OCI-M1 (cell line): ENCODE measurements at places on chromosomes 1 and 21.
A peak's percentile ranks its signal among the peaks of the same experiment; 100 is the strongest.

- DNase-seq, result peak; percentile 9
These were observed 34.3 kb downstream of the GPR137B start for GRCh38 chr1:236176337-236177336.

- DNase-seq, result no peak
These were observed 31.3 kb upstream of the EDN2 start for GRCh38 chr1:41515778-41516167.

DNA sequence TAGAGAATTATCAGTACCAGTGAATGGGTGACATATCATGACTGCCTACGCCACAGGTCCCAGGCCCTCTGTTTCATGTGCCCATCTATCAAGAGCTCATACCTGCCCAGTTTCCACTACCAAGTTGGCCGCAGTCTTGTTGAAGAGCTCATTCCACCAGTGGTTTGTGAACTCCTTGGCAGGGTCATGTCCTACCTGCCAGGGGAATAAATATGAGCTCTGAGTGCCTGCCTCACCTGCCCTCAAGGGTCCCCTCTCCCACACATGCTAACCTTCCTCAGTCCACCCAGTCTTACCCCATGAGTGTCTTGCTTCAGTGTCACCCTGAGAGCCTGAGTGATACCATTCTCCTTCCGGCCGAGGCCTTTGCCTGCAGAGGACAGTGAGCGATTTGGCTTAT is 3.2 kb downstream of the GPATCH4 start:
- no peak for DNase-seq

DNA sequence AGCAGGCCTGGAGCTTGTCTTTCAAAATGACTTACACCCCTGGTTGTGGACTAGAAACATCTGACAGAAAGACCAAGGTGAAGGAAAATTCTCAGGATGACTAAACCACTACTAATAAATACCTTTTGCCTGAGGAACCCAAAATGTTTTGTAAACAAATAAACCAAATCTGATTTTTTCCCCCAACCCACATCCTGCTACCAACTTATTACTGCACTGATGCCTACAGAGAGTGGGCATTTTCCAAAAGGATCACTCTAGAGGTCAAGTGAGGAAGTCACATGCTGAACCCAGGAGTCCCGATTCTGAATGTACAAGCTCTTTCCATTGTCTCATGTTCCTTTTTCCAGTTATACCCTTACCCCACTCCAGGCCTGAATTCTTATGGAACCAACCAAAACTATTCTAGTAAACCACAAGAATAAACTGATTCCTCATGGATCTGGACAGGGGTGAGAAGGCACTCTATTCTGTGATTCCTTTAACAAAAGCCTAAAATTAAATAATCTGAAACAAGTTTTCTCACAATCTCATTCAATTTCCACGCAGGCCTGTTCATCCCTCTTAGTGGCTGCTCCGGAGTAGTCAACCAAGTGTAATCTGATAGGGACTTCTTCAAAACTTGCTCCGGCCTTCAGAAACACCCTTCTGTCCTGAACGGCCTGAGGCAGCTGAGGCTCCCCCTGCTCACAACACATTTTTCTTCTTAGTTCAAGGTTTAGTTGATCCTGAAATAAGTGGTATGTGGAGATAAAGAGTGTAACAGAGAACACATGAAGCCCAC is 1.4 kb downstream of the PI4KB start:
- peak; percentile 55 for DNase-seq
